ENCODE measurements at places on chromosomes 1 and 21.

- DNase-seq: no peak
Observed at GRCh38 chr1:226629210-226629895, 80.8 kb downstream of the STUM start.

GRCh38 chr1:196698993-196699392 lies 47.1 kb downstream of the CFH start:
- no peak for DNase-seq

DNA sequence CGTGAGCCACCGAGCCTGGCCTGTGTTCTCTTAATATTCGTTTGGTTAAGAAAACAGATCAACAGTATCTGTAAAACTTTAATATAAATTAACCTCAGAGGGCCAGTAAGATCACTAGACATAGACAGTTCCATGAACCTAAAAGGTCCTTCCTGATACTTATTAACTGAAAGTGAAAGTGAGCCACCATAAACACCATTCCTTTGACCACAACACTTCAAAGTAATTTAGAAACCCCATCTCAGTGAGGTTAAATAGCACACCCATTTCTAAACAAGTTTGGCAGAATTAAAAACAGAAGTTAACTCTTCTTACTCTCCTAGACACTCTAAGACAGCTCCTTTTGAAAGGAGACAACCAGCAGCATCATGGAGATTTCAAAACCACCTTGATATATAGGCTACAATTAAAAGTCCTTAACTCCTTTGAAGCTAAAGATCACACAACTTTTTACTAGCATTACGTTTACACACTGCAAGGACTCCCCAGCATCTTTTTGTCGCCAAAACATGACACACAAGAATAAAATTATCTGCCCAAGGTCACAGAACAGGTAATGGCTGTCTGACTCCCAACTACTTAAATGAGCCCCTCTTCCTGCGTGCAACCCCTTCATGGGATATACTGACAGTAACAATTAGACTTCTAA lies 2.2 kb downstream of the RNF19B start:
- no peak for DNase-seq

DNA sequence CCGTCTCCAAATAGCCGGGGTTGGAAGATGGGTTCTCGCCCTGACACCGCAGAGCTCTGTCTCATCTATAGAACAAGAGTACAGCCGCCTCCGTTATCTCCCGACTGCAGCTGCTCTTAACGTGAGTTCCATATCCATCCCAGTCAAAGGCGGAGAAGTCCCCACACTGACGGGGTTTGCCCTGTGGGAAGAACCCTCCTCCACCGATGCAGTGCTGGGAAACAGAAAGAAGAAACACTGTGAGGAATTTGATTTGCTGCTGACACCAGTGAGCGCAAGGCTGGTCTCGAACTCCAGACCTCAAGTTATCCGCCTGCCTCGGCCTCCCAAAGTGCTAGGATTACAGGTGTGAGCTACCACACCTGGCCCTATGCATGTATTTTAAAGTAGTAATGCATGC lies 9.5 kb downstream of the ITLN2 start:
- DNase-seq: no peak

DNA sequence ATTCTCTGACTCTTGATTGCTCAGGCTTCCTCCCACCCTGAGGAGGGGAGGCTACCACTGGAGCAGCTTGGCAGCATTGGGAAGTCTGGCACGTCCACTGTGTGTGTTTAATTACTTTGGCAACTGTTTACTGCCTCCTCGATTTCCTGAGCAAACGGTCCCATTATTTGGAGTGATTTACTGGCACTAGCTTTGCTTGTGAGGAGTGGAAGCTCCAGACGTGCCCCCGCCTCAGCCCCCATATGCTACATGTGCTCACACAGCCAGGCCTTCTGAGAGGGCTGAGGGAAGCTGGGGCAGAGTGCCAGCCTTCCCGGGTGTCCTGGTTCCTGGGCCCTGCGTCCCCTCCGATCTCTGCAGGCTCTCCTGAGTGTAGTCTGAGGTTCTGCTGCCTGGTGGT lies 306.2 kb downstream of the PTPRU start:
- no peak for DNase-seq

GRCh38 chr1:85463731-85464496 lies 1.0 kb downstream of the DDAH1 start:
- DNase-seq: peak; percentile 50

- DNase-seq: no peak
Observed at GRCh38 chr1:198128533-198128932, 28.3 kb upstream of the NEK7 start.

- DNase-seq: no peak
Observed at GRCh38 chr1:223730479-223731132, 18.3 kb downstream of the CAPN2 start.

DNA sequence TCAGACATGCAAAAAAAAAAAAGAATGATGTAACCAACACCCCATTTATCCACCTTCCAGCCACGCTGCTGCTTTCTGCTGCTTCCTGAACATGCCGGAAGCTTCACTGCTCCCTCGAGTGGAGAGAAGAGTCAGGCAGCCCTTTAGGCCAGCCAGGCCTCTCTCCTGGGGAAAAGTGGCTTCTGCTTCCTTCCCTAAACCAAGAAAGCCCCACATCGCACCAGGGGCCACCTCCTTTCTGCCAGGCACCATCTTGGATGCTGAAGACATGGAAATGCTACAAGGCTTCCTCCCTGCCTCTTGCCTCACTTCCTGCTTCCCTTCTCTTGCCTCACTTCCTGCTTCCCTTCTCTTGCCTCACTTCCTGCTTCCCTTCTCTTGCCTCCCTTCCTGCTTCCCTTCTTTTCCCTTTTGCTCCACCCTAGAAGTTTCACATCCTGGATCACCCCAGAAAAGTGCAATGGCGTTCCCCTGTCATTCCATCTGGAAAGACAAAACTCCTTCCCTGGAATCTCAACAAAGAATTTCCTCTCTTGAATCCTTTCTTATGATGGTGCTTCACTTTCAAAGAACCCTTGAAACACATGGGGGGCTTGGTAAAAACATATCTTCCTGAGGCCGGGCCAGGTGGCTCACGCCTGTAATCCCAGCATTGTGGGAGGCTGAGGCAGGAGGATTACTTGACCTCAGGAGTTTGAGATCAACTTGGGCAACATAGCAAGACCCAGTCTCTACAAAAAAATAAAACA lies 18.7 kb downstream of the TNFRSF8 start:
- DNase-seq: no peak

- DNase-seq: no peak
Observed at GRCh38 chr1:191739544-191739943, 418.7 kb upstream of the RGS18 start.

DNA sequence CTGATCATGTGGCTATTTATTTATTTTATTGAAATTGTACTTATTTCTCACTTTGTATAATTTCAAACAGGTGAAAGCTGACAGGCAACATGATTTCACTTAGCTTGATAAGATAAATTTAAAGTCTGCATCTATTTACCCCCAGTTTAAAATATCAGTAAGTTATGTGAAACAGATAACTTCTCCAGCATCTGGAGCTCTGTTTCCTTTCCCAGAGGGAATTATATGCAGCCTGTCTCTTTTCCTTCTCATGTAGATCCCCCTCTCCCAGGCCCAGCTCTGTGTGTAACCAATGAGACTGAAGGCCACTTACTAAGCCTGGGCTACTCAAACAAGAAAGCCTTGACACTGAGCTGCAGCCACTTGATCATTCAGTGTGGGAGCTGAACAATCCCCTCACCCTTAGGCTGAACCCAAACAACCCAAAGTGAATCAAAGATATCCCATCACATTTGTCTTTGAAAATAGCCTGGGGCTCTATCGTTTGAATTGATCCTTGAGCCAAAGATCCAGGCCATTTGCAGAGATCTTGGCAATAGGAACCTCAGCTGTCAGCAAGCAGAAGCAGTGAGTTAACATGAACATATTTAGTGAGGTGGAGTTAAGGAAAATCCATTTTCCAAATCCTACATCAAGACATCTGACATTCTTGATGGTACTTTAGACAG lies 383.9 kb downstream of the TGFB2 start:
- no peak for DNase-seq

DNA sequence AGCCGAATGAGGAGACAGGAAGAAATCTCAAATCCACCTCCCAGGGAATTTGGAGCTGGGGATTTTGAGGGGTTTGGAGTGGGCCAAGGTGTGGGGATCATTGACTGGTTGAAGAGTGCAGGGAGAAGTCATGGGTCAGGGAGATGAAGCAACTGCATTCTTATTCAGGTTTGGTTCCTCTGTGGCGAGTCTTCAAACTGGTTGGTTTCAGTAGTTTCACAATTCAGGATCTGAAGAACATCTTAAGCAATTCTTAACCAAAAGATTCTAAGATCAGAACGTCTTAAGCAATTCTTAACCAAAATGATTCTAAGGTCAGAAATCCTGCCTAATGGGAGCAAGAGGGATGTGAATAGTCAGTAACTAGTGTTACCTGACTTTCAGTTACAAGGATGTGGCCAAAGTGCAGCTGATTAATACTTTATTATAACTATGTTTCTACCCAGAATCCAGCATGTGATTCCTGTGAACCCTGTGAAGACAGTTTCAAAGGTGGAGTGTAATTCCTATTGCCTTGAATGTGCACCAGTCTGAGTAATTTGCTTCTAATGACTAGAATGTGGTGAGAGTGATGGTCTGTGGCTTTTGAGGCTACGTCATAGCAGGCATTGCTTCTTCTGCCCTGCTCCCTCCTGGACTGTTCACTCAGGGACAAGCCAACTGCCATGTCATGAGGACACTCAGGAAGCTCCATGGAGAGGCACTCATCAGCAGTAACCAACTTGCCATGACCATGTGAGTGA lies 61.2 kb downstream of the OLFML3 start:
- no peak for DNase-seq

DNA sequence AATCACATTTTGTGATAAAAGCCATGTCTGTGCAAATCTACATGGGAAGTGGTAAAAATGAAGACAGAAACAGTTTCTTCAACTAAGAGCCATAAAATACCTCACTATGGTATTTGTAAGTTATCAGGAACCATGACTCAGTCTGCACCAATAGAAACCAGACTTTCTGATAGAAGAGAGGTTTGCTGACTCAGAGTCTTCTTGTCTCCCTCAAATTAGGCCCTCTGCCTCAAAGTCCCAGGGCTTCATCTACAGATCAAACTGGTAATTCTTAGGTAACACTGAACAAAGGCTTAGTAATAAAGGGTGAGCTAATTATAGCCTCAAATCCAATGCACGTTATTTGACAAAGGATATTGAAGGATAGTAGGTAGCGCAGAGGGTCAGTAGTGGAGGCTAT lies 30.9 kb upstream of the SSX2IP start:
- no peak for DNase-seq

DNA sequence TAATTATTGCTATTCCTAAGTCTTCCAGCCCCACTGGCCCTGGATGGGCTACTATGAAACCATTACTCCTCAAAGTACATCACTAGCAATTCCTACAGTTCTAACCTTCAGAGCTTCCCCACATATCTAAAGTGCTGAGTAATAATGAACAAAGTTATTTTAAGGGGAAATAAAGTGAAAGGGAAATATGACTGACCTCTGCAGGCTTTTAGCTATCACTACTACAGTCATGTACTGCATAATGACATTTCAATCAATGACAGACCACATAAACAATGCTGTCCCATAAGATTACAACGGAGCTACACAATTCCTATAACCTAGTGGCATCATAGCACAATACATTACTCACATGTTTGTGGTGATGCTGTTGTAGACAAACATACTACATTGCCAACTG lies 32.5 kb upstream of the ASPM start:
- no peak for DNase-seq

- DNase-seq: no peak
Observed at GRCh38 chr1:198391393-198392020, 149.0 kb downstream of the ATP6V1G3 start.

GRCh38 chr21:31041295-31042079 lies 3.2 kb upstream of the KRTAP19-8 start:
- no peak for DNase-seq

GRCh38 chr21:36104317-36105300 lies 30.3 kb upstream of the CBR3 start:
- no peak for DNase-seq

- no peak for DNase-seq
Observed at GRCh38 chr1:91777630-91778300, 108.2 kb downstream of the TGFBR3 start.

DNA sequence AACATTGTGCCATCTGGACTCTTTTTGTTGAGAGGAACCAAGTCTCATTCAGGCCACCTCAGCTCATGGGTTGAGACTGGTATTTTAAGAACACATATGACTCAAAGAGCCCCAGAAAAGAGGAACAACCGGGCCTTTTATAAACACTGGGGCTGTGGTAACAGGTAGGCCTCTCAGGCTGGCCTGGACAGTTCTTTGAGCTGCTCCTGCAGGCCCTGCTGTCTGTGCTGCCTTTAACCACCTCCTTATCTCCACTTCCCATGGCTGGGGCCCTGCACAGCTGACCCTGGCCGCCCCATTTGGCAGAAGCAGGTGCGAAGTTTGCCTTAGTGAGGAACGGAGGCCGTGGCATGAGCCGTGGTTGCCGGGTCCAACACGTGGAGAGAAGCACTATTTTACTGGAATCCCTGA lies 163.3 kb downstream of the RHOU start:
- no peak for DNase-seq

DNA sequence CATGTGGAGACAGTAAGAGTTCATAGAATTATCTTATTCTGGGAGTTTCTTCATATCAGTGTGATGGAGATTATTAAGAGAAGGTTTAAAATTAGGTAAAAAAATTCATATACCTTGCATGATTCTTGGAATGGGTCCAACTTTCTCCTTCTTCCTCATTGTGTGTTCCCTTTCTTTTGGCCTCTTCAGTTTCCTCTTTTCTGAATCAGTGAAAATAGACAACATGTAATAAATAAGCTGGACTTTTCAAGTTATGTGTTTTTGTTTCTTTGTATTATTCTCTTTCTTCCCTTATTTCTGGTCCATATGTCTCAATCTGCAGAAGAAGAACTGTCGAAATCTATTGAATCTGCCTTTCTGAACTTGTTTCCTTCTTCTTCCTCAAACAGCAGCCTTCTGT lies 30.5 kb downstream of the C4BPA start:
- no peak for DNase-seq

GRCh38 chr1:163231385-163231784 lies 28.7 kb upstream of the RGS5 start:
- DNase-seq: no peak

GRCh38 chr1:15952317-15953258 lies 23.3 kb downstream of the ZBTB17 start:
- no peak for DNase-seq

DNA sequence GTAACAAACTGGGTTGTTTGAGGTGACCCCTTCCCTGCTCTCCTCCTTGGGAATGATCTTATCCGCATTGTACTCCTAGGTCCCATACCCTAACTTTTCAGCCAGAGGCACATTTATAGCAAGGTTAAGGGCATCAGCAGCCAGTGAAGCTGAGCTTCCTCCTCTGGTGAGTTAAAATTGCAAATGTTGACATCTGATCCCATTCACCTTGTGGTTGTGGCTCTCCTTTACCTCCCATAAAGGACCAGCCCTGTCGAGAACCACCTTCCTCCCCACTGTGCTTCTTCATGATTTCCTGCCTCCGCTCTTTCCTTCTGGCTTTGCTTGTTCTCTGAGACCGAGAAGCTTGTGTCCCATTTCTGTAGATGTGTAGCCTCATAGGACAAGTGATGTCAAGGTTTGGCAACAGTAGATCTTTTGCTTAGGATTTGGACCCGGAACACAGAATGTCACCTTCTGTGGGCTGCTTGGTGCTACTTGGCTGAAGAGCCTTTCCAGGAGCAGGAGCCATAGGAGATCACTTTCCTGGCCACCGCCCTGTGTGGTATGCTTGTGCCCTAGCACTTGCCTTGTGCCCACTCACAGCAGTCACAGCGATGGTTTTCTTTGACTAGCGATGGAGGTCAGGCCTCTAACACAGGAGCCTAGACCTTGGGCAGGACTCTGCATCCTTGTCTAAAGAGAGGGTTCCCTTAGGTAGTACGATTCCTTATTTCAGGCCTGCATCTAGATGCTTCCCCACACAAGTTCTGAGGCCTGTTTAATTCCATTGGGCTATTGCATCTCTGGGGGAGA lies 18.8 kb downstream of the SZRD1 start:
- DNase-seq: no peak

GRCh38 chr1:107572674-107573211 lies 392.2 kb downstream of the VAV3 start:
- no peak for DNase-seq

Measured in NCI-H345 (cell line).